Activated CD8-positive, alpha-beta T cell treated with anti-CD3 and anti-CD28 coated beads for 36 hours (primary cell): ENCODE measurements at places on chromosomes 7 and 10. TPM values are rescaled to one million over a fixed set of nuclear protein-coding genes. Genes with fewer than 3 reads are reported as not detected.

GRCh38 chr7:136114966-136115762 is 138.0 kb upstream of the MTPN start:
- peak; percentile 73 for DNase-seq

DNA sequence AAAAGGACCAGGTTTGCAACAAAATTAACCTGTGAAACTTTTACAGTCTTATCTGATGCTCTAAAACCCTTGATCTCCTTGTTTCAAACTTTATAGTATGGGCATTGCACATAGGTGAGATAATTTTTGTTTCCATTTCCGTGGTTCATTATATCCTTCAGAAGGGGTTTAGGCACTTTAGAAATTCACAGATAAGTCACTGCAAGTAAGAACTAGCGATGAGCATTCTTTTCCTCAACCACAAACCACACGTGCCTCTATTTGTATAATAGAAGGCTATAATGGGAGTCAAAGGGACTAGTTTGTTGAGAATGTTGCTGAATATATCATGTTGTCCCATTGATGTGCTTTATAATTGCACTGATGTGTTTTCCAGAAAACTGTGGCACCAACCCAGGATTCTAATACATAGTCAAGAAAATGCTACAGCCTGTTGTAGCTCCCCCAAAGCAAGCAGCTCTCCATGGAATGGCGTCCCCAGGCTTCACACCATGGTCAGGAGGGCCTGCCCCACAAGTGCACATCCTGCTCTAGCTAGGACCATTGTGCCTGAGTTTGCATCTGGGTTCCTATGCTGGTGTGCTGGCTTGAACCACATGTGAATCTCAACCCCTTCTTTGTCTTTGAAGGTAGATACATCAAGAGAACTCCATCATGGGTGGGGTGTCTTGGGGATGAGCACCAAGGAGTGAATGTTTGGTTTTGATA is 14.0 kb upstream of the ATXN7L1 start:
- DNase-seq = peak; percentile 84

- DNase-seq = no peak
Measured at GRCh38 chr10:124532106-124532641, 70.6 kb downstream of the LHPP start.

GRCh38 chr7:80236681-80237080 is 102.0 kb downstream of the GNAI1 start:
- DNase-seq = no peak

- DNase-seq = no peak
Measured at GRCh38 chr7:1160670-1161021, 650 bp upstream of the ZFAND2A start.

The FGF8 gene
- total RNA-seq = 0.38 TPM

The FAM25G gene
- total RNA-seq = not detected
